ENCODE measurements at places on chromosomes 2 and 18. TPM values are rescaled to one million over a fixed set of nuclear protein-coding genes. Genes with fewer than 3 reads are reported as not detected.

EFR3B gene
- total RNA-seq, result 3.2 TPM

DNA sequence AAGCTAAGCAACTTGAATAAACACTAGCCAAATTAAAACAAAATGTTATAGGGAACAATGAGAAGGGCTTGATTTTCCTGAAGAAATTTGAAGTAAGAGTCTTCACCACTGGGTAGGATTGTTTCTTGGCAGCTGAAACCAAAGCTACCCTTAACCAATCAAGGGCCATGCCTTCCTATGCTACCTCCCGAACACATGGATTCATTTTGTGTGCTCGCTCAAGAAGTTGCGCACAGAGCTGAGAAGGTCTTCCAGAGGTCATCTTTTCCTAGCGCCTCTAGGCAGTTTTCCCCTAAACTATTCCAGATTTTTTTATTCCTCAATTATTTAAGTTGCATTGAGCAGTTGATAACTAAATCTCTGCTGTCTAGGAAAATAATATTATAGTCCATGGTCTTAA, 264.6 kb downstream of the RBM43 start:
- DNase-seq, result no peak

GRCh38 chr2:172220121-172220520, 117.4 kb upstream of the DLX2 start:
- no peak for DNase-seq

GRCh38 chr2:167292430-167293171, 404.3 kb downstream of the XIRP2 start:
- peak; percentile 77 for DNase-seq

DNA sequence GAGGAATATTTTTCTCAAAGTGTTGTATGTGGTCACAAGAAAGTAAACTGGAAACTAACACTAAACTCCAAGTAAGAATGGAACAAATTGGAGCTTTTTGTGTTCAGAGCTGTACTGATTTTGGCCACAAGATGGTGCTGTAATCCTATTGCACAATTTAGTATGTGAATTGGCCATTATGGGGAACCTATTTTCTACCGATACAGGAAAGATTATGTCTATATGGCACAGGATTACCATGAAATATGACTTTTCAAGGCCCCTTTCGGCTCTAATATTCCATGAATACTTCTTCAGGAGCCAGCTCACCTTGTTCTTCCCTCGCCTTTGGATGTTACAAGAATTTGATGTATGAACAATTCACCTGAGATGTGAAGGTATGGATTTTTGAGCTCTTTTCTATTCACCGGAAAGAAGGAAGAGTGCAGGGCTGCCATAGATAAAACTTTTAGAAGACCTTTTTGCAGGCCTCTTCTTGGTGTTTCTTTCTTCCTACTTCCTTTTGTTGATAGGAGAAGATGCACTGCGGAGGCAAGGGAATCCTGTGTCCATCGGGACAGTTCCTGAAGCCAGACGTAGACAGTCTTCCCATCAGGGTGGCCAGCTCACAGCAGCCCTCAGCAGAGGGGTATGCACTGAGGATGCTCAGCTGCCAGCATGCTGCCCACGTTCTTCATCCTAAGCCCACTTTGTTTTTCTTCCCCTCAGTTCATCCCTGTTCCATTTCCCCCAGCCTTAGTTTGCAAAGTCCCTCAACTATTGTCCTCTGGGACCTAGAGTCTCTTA, 13.3 kb downstream of the MRPL44 start:
- no peak for DNase-seq

- no peak for DNase-seq
These were observed 164.8 kb downstream of the METTL4 start for GRCh38 chr18:2406544-2406943.

DNA sequence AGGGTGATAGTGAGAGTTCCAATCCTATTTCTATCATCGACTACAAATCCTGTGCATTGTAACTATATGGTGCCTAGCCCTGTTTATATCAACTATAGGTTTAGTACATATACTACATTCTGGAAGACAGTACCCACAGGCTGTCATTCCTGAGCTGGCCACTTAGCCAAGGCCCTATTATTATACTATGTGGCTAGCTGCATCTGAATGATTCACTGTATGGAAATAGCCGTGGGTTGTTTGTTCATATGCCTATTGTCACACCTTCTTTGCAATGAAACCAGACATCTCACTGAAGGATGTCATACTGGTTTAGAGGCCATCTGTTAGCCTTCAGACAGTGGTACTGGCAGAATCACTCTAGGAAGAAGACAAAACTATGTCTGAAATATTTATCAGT, 62.3 kb upstream of the FSIP2 start:
- no peak for DNase-seq

RAD51AP2 gene
- not detected for total RNA-seq

DNA sequence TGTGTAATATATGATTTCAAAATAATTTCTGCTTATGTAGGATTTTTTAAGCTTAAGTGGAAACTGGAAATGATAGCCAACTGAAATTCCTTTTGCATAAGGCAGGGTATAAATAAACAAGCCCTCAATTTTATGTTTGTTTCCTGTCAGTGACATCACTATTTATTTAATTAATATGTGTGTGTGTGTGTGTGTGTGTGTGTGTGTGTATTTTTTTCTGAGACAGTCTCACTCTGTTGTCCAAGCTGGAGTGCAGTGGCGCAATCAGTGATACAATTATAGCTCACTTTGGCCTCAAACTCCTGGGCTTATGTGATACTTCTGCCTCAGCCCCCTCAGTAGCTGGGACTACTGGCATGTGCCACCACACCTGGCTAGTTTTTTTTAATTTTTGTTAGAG, 29.3 kb upstream of the CYP20A1 start:
- no peak for DNase-seq

GRCh38 chr2:213290501-213290900, 6.2 kb downstream of the SPAG16 start:
- DNase-seq, result no peak

DNA sequence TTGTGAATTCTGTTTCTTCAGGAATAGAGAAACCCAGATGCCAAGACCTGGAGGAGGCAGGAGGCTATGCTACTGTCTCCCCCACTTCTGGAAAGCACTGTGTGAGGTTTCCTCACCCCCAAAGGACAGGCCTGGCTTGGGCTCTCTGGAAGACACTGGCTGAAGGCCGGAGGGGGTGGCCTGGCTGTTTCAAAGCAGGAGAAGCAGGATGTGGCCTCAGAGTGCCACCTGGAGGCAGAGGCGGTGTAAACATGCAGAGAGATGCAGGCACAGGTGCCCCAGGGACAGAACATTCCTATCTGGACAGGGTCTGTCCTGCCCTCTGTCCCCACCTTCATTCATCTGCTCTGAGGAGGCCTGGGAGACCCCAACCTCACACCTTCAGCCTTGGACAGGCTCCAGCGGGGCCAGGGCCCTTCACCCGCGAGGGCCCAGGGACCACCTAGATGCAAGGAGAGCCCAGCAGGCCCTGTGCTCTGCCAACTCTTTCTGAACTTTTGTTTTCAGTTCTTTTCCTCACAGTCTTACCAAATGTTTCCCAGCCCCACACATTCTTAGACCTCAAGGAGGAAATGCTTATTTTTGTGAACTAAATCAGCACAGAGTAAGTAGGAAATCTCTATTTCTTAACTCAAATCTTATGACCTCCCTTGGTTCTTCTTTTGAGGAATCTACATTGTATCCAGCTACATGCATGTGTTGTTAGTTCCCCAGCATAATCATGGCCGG, 79.2 kb downstream of the LONRF2 start:
- DNase-seq, result no peak

- no peak for DNase-seq
These were observed at the start of gene MYO5B for GRCh38 chr18:50194631-50195532. TSS of gene MYO5B (minus strand) at chr18:50195147. CDS start at chr18:50194793, 354 bp downstream.

CRACDL gene
- 0.22 TPM for total RNA-seq

DNA sequence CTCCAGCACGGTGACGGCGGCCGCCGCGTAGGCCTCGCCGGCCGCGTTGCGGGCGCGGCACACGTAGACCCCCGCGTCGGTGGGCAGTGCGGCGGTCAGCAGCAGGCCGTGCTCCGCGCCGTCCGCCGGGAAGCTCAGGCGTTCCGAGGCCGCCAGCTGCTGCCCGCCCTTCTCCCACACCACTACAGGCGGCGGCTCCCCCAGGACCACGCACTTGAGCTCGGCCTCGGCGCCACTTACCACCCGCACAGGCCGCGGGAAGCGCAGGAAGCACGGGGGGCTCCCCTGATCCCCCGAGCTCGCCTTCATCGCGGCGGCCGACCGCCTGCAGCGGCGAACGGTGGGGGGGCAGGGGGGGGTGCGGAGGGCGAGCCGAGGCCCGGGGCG, 422 bp downstream of the OBSL1 start:
- no peak for DNase-seq

DNA sequence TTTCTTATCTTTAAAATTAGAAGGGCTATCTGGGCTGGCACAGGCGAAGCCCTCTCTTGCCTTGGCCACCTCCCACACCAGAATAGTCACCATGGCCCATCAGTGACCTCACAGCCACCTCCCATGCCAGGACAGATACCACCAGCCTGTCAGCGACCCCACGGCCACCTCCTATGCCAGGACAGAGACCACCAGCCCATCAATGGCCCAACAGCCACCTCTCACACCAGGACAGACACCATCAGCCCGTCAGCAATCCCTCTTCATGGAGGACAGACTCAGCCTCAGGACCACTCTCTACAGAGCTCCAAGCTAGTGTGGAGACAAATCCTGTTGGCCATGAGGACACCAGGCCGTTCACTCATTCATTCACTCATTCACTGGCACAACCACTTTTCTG, 74.6 kb downstream of the ASB1 start:
- DNase-seq, result no peak

DNA sequence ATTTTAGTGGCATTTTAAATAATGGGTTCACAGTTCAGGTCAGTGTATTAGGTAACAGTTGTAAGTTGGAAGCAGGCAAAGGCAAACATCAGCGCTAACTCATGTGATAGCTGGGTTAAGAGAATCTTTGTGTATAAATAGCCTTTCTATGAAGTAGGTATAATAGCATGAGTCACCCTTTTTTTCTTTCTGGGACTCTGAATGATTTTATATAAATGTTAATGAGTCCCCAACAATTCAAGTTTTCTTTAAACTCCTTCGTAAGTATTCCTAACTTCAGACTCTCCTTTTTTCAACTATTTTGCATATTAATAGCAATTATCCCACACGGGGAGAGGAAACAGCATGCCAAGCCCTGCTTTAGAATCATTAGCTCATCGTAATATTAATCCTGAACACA, 384.3 kb downstream of the PIK3C3 start:
- no peak for DNase-seq

GRCh38 chr2:163236553-163236952, 398.0 kb upstream of the KCNH7 start:
- DNase-seq, result no peak

DNA sequence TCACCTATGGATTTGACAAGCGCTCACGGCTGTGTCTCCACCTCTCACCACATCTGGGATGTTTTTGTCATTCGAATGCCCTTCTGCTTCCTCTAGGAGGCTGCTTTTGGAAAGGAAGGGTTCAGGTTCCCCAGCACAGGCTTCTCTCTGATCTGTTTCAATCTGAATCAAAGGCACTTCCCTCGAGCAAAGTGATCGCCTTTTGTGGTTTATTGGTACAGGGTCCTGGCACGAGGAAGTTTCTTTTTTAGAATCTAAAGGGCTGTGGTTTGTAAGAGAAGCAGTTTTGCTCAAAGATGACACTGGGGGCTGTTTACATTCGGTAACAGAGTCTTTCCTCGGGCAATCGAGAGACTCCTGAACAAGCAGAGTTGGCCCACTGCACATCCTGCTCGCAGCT, 145.0 kb downstream of the DAW1 start:
- DNase-seq, result no peak

DSG3 gene
- total RNA-seq, result not detected

- DNase-seq, result no peak
These were observed 27.6 kb downstream of the LDLRAD4 start for GRCh38 chr18:13246121-13246520.

- no peak for DNase-seq
These were observed 211.7 kb downstream of the RNF152 start for GRCh38 chr18:61681065-61681464.

GRCh38 chr2:190912726-190913125, 32.1 kb downstream of the GLS start:
- DNase-seq, result no peak

DNA sequence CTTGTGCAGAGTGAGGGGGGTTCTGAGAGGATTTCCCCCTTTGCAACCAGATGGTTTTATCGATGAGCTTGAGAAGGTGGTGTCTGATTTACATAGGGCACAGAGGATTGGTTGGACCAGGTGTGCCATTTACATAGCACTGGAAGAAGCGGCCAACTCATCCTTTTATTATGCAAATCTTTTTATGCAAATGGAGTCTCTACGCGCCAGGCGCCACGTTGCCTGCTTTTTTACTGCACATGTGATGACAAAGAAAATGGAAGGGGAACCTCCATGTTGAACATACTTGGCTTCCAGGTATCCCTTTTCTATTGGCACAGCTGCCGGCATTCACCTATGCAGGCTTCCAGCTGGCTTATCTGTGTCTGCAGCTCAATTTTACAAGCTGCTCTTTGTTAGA, 18.4 kb upstream of the TXNL4A start:
- DNase-seq, result no peak

GRCh38 chr2:239866350-239866749, 158.8 kb downstream of the NDUFA10 start:
- no peak for DNase-seq
